MM.1S (cell line): ENCODE measurements at places on chromosomes 3 and 15.

GRCh38 chr3:158709666-158710083 is 22.6 kb downstream of the RARRES1 start:
- no peak for DNase-seq

DNA sequence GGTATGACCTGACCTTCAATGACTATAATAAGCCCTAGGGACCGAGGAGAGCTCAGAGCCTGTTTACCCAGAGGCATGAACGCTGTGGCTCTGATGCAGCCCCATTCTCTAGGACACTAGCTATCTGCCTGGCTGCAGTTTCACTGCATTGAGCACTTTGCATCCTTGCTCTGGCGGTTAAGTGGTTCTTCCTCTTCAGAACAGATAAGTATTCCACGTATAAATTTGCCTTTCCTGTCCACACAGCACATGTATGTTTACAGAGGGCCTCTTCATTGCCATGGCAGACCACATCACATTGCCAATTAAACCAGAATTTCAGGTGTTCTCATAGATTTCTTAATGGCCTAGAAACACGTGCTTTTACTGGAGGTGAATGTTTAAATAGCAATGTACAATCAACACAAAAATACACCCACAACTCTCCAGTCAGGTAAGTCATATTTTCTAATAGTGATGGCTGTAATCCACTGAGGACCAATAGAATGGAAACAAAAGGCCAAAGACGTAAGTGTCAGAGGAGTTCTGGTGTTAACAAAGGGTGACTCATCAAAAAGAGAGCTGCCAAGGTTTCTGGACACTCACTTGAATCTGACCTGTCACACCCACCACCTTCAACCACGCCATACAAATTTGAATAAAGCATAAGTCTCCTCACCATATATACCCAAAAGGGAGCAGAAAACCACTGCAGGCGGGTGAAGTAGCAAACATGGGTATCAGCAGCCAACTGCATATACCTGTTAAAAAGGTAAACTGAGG is 553.4 kb downstream of the OCA2 start:
- DNase-seq, result no peak

DNA sequence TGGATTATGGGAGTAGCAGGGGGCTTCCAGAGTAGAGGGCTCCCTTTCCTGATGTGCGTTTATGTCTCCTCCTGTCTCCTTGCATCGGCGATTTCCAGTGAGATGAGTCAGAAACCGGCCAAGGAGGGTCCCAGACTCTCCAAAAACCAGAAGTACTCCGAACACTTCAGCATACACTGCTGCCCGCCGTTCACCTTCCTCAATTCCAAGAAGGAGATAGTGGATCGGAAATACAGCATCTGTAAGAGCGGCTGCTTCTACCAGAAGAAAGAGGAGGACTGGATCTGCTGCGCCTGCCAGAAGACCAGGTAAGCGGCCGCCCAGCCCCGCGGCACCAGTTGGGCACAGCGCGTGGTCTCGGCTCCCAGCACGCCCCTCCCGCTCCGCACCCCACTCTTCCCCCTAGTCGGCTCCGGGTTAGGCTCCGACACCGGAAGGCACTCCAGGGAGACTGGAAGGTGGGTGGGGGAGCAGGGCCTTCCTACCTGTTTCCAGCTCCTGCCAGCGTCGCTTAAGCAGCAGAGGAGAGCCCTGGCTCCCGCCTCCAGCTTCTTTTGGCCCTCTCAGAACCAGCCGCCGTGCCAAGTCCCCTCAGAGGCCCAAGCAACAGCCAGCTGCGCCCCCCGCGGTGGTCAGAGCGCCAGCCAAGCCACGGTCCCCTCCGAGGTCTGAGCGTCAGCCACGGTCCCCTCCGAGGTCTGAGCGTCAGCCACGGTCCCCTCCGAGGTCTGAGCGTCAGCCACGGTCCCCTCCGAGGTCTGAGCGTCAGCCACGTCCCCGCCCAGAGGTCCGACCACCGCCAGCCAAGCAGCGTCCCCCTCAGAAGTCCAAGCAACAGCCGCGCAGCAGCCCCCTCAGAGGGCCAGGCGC is 34.7 kb downstream of the MOBP start:
- no peak for DNase-seq

GRCh38 chr3:64691051-64691450 is 3.3 kb upstream of the ADAMTS9 start:
- DNase-seq, result no peak

DNA sequence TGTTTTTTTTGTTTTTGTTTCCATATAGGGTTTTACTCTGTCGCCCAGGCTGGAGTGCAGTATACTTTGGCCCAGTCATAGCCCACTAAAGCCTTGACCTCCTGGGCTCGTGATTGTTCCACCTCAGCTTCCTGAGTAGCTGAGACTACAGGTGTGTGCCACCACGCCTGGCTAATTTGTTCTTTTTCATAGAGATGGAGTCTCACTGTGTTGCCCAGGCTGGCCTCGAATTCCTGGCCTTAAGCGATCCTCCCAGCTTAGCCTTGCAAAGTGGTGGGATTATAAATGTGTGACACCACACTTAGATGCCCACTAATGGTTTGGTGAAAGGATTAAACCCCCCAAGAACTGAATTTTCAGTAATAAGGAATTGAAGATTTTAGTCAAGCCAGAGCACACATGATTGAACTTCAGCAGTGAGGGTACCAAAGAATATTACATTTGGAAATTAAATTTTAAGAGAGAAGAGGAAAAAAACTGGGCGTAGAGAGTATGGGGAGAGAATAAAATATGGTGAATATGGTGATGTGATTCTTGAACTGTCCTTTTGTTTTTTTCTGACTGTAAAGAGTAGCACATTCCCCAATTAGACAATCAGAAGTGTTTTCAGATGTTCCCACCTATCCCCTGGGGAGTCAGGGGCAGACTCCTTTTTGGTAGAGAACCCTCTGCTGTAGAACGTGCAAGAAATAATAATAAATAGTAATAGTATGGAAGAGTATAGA is 208.1 kb downstream of the PTPRG start:
- DNase-seq, result no peak

DNA sequence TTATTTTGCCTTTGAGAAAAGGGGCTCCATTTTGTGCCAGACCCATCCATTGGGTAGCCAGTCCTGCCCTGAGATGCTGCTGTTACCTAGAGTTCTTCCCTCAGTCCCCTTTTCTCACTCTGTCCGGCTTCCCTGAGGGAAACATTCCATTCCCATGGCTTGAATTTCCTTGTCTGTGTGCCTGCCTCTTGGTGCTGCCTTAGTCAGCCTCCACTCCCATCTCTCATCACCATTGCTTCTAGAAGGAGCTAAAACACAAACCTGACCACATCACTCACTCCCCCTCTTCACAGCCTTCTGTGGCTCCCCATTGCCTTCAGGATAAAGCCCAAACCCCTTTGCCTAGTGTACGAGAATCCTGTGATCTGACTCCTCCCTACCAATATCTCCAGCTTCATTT is 25.2 kb upstream of the C2CD4B start:
- no peak for DNase-seq

- DNase-seq, result peak; percentile 88
Measured at GRCh38 chr3:42490243-42490642, 12.2 kb upstream of the VIPR1 start.

DNA sequence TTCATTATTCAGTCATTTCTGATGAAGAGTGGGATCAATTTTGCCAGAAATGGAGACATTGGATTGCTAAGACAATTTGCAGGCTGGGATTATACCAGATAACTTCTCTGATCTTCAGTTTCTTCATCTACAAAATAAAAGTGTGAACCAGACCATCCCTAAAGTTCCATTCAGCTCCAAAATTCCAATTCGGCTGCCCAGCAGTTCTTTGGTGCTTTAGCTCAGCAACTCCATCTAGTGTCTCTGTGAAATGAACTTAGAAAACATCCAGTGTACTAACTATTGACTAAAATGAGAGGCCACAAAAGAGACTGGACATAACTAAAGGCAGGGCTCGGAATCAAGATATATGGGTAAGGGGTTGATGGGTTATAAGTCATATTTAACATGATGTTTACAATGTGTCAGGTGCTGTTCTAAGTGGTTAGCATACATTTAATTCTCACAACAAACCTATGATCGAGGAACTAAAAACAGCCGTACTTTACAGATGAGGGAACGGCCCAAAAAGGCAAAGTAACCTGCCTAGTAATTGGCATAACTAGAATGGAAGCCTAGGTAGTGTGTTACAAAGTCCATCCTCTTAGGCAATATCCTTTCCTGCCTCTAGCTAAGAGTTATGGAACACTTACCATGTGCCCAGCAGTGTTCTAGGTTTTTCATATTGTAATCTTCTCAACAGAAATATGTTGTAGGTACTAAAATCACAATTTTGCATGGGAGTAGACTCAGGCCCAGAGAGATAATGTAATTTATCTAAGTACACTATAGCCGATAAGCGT is 17.0 kb downstream of the THAP10 start:
- DNase-seq, result no peak

GRCh38 chr3:147113293-147114044 is 292.9 kb downstream of the ZIC4 start:
- peak; percentile 79 for DNase-seq

DNA sequence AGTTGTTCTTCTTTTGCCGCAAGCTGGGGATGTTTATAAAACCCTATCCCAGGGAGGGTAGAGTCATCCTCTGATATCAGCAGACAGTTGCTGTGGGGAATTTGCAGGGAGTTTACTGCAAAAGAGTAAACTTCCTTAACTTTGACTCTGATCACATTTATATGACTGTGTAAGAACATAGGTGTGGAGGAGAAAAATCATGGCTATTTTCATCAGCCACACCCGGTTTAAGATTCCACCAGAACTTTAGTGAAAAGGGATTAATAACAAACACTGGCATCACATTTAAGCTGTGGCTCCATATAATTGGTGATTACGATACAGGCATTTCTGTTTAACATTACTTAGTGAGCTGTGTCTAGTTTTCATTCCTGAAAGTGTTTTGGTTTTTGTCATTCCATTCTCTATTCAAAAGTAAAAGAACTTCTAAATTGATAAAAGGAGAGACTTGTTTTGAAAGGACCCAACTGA is 143.1 kb downstream of the MYLK start:
- DNase-seq, result no peak

DNA sequence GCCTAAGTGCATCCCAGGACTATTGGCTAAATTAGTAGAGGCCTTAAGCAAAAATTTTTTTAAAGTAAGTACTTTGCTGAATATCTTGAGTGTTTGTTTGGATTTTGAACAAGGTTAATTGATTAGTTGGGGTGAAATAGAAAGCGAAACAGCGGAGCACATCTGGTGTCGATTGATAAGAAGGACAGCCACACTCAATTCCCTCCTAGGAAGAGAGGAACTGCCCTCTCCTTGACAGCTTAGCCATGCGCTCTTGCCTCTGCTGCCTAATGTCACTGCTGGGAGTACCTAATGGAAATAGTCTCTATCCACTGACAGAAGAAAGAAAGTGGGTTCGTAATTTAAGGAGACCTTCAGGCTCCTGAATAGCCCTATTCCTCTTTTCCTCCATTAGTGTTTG is 943.6 kb downstream of the DIPK2A start:
- DNase-seq, result no peak

- DNase-seq, result no peak
Measured at GRCh38 chr3:111762537-111762936, 96.5 kb upstream of the PHLDB2 start.

DNA sequence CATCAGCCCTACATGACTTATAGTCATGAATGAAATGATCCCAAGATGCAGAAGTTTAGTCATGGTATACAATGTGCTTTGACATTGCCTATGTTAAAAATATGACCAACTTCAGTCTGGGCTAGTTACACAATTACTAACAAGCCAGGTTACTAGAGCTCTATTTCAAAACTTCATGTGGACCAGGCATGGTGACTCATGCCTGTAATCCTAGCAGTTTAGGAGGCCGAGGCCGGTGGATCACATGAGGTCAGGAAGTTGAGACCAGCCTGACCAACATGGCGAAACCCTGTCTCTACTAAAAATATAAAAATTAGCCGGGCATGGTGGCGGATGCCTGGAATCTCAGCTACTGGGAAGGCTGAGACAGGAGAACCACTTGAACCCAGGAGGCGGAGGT is 613.0 kb downstream of the CADM2 start:
- no peak for DNase-seq

GRCh38 chr3:149401212-149401925 is 23.9 kb upstream of the TM4SF1 start:
- no peak for DNase-seq

GRCh38 chr3:66053550-66054094 is 14.9 kb upstream of the MAGI1 start:
- no peak for DNase-seq

DNA sequence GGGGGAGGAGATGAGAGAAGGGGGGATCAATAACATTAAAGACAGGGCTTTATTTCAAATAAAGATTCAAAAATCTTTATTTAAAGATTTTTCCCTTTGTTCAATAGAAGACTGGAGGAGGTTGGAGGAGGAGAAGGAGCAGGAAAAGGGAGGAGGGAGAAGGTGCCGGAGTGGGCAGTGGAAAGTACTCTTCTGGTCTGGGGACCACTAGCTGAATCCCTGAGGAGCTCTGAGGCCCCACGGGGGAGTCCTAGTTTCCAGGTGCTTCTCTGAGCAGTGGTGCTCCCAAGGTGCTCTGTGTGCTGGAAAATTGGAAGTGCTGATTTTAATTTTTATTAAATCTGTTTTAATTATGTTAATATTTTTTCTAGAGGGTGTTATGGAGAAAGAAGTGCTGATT is 19.4 kb upstream of the SEMA4B start:
- DNase-seq, result no peak

DNA sequence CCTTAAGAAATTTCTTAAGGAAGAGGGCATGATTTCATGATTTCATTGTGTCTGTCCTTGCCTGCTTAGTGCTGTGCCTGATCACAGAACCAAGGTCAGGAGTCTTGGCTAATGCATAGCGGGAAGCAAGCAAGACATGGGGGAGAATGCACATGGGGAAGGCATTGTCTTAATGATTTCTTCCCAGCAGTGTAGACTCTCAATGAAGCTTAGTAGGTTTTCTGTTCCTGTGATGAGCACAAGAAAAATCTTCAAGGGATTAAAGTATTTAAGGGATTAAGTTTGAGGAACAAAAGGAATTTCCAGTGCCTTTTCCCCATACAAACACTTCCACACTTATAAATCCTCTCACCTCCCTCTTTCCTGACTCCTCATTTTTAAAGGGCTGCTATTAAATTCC is 46.9 kb upstream of the SEMA6D start:
- no peak for DNase-seq

GRCh38 chr3:150495563-150496168 is 50.6 kb downstream of the SERP1 start:
- DNase-seq, result peak; percentile 63

GRCh38 chr3:114455432-114455831 is 161.6 kb downstream of the TIGIT start:
- DNase-seq, result no peak

- no peak for DNase-seq
Measured at GRCh38 chr15:47473832-47474231, 243.5 kb upstream of the SEMA6D start.

- no peak for DNase-seq
Measured at GRCh38 chr15:59609730-59610712, 1.6 kb upstream of the GCNT3 start.

DNA sequence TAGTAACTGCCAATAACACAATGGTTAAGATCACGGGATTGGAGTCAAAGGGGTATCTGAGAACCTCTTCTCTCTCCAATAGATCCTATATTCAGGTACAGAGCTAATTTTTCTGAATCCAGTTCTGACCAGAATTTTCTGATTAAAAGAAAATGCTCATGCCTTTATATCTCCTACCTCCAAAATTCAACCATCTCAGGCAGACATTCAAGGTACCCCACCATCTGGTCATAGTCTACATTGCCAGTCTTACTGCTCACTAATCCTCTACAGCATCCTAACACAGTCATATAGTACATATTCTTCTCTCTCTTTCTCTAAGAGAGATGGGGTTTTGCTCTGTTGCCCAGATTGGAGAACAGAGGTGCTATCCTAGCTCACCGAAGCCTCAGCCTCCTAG is 59.1 kb downstream of the LSAMP start:
- no peak for DNase-seq
